GM12891 (cell line): ENCODE measurements at places on chromosomes 5 and 9.

GRCh38 chr9:87197349-87198130 lies 250.2 kb upstream of the GAS1 start:
- no peak for DNase-seq

- DNase-seq = no peak
Observed at GRCh38 chr9:104833696-104834095, 69.8 kb downstream of the NIPSNAP3B start.

GRCh38 chr9:15837079-15837679 lies 284.3 kb downstream of the CCDC171 start:
- no peak for DNase-seq

GRCh38 chr9:115445655-115446054 lies 327.7 kb upstream of the TNC start:
- no peak for DNase-seq

DNA sequence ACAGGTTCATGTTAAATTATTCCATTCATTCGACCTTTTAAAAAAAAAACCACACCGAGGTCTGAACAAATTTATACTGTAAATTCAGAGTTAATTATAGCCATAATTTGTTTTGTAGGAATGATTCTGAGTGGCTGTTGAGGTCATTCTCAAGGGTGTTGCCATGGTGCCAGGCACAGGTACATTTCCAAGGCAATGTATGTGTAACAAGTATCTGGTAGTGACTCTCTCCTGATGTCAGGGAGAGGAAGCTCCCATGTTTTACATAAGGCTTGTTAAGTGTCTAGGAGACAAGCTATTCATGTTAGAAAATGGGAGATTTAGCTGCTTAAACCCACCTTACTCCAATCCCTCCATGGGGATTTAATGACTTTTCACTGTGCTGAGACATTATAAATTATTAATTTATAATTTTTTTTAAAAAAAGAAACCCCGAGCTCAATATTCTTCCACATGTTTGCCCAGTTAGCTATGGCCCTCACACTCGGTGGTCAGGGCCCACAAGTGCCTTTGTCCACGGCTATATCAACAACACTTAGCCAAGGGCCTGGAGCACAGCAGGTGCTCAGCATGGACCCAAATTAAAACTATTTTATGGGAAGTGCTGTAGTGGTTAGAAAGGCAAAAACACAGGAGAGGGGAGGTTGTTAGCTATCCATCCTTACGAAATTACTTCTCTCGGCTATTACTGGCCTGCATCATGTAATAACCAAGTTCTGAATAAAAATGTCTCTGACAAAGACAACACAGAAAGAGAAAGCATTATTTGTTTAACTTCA lies 154.6 kb upstream of the GNA14 start:
- no peak for DNase-seq

GRCh38 chr5:164057121-164057520 lies 551.7 kb downstream of the MAT2B start:
- DNase-seq = no peak

DNA sequence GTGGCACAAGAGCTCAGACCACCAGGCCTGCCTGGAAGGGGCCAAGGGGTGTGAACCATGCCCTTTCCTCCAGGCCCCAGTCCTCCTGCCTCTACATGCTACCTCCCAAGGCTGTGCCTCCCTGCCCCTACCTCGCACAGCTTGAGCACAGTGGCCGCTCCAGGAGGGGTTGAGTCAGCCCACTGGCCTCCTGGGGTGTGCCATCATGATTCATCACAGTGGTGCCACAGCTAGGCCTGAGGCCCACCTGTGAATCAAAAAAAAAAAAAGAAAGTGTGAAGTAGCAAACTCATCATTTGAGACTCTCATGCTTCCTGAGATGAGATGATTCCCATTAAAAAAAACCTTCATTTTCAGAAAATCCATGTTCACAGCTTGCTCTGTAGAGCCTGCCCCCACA lies 240.5 kb downstream of the HSPA4 start:
- no peak for DNase-seq

GRCh38 chr9:127505396-127506116 lies 54.2 kb downstream of the LRSAM1 start:
- DNase-seq = peak; percentile 82

DNA sequence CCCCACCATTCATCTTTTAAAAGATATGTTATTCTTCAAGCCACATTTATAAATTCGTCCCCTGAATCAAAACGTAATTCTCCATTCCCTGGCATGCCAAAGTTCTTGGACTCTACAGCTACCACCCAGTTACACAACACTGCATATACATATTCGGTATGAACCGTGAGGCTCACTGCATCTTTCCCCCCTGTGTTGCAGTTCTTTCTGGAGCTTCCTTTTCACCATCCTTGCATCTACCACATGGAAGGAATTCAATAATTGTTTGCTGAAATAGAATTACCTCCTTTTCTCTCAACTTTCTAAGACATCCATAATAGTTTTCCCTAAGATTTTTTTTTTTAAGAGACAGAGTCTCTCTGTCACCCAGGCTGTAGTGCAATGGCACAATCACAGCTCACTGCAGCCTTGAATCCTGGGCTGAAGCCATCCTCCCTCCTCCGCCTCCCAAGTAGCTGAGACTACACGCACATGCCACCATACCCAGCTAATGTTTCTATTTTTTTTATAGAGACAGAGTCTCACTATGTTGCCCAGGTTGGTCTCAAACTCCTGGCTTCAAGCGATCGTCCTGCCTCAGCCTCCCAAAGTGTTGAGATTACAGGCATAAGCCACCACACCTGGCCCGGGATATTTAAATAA lies 3.3 kb downstream of the LPAR1 start:
- DNase-seq = no peak

DNA sequence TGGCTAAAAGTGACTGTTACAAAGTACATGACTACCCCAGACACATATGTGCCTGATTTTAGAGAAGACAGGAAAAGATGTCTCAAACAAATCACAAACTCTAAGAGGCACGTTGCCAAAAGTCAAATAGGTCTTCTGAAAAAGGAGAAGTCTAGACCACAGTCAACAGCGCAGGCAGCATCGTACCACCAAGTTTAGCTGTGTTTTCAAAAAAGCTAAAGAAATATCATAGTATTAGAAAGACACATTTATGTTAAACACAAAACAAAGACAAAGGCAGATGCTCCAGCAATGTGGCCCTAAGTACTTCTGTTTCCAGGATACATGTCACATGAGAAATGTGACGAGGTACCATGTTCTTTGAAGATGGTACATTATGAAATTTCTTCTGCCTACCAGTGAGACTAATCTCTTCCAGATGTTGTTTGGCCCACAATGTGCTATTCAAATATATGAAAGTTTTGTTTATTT lies 43.5 kb downstream of the LPAR1 start:
- no peak for DNase-seq

DNA sequence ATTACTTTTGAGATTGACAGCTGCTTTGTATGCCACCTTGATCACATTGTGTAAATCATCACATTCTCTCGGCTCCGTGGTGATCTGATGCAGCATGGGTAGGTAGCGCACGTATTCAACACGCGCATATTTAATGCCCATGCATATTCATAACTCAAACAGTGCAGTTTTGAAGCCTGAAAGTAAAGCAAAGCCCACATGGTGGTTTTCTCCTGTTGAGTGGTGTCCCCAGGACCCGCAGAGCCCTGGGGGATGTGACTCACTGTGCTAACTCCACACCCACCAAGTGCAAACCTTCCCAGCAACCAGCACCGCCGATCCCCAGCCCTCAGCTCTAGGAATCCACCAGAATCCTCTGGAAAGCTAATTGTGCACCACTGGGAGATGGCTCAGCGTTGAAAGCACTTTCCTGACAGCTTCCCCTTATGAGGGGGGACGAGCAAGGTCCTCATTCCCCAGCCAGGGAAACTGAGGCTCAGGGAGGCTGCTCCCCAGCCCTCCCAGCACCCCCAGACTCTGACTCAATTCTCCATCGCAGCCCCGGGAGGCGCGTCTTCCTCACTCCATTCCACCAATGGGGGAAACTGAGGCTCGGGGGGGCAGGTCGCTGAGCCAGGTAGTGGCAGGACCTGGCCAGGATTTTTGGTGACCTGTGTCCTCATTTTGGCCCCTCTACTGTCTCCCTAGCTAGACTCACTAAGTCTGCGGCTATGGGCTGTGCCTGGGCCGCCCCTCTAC lies 46.4 kb downstream of the SARDH start:
- no peak for DNase-seq

DNA sequence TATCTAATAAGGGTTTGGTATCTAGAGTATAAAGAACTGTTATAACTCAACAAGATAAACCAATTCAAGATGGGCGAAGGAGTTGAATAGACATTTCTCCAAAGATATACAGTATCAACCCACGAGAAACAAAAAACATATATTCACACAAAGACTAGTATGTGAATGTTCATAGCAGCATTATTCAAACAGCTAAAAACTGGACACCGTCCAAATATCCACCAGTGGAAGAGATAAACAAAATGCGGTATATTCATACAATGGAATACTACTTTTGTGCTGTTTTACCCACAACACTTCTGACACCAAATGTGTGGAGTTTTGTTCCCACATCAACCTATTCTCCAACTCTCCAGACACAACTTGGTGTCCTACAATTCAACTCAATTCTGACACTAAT lies 33.1 kb downstream of the EGR1 start:
- DNase-seq = no peak

DNA sequence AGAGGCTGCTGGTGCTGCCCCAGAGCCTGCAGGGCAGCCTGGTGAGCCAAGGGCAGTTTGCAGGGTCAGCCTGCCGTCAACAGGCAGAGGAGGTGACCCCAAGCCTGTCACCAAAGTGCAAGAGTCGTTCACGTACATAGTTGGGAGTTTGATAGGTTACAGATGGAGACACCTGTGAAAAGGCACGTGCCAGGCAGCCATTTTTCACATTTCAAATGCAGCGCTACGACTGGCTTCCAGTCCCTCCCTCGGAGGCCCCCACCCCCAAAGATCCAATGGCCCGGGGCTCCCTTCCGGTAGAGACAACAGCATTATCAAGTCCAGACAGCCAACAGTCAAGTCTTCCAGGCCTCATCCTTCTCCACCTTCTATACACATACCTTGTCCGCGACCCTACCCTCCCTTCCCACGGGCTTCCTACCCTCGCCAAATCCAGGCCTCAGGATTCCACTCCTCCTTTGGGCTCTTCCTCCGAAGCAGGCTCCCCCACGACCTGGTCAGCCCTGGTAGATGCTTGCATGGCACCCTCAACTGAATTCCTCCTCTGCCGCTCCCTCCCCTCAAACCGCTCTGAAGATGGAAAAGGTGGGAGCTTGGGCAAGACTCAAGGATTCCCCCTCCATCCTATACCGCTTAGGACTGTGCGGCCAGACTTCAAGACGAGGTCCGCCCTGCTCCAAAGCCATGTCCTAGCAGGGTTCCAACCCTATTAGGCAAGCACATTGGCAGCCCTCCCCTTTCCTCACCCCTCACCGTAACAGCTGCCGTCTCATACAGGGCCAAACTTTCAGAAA lies 13.2 kb downstream of the HNRNPH1 start:
- no peak for DNase-seq

DNA sequence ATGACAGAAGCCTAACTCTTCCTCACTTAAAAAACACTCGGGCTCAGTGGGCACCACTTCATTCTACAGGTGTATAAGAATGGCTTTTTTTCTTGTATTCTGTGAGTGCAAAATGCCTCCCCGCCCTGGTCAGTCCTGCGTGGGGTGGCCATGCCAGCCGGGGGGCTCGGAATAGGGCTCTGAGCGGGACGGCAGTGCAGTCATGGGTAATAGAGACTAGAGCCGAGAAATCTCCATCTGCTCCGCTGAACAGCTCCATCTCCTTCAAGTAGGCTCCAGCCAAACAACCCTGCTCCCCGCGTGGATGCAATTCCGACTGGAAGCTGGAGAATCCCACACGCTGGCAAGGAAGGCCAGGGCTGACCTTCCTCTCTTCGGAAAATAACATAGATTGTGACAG lies 317.0 kb upstream of the IRX4 start:
- no peak for DNase-seq

DNA sequence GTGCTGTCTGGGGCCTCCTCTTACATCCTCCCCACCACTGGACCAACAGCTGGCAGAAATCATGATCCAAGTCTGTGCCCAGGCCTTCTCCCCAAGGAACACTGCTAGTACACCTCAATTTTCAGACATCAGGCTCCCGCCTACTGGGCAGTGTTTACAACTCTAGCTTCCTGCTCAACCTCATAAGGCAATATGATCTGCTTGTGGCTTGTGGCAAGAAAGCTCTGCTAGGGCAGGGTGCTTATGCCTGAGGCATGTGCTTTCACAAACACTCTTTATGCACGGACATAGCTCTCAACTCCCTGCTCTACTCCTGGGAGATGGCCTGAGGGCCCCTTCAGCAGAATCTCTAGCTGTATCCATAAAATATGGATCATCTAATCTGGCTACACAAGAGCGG lies 32.5 kb downstream of the SH3TC2 start:
- no peak for DNase-seq

DNA sequence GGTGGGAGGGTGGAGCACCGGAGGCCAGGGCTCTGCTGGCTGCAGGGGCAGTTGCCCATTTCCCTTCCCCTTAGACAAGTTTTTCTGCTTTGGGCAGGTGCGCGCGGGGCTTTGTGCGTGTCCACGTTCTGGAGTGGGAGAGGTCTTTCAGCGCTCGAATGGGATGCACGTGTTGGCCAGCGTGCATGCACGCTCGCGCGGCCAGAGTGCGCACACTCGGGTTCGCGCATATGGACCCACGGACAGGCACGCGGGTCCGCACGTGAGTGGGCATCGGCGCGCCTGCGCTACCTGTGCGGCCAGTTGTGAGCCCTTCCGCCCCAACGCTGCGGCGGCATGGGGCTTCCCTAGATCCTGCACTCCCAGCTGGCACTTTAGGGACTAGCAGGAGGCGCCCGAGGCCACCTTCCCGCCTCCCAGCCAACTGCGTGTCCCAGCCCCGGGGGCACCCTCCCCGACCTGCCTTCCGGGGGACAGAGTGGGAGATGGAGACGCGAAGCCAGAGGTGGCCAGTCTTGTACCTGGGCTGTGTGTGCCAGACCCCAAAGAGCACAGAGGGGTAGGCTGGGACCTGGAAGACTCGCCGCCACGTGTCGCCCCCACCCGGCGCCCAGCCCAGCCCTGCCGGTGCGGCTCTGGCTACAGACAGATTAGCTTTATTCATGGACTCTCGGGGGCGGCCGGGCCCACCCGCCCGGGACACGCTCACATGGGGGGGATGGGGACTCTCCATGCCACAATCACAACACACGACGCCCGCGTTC lies 9.8 kb upstream of the GPRIN1 start:
- DNase-seq = no peak

- DNase-seq = no peak
Observed at GRCh38 chr9:116286297-116286696, 132.7 kb downstream of the PAPPA start.

GRCh38 chr9:73548201-73548600 lies 396.5 kb downstream of the ANXA1 start:
- no peak for DNase-seq

- no peak for DNase-seq
Observed at GRCh38 chr9:86300701-86301100, 18.4 kb upstream of the ISCA1 start.

DNA sequence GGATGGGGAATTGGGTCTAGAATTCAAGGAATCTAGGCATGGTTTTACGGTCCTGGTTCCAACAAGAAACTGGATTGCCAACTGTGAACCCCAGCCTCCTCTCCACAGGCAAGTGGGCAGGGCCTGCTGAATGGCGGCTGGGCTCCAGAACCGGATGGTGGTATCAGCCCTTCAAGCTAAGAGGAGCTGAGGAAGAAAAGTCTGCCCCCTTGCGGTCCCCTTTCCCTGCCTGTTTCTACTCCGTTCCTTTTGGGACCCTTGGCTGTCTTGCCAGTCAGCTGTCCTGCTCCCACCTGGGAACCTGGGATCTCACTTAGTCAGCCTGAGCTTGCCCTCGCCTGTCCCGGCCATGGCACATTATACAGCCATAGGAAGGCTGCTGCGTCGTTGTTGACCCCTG lies 234.4 kb upstream of the DAPK1 start:
- no peak for DNase-seq

GRCh38 chr5:8613078-8613685 lies 744.2 kb downstream of the MTRR start:
- no peak for DNase-seq

- no peak for DNase-seq
Observed at GRCh38 chr9:137423514-137424291, 510 bp downstream of the NOXA1 start.
